Mammary microvascular endothelial cell (primary cell): ENCODE measurements at places on chromosomes 2 and 18. TPM values are rescaled to one million over a fixed set of nuclear protein-coding genes. Genes with fewer than 3 reads are reported as not detected.

Gene SLC9A4
- total RNA-seq, result not detected in 2 replicates

Gene NGEF
- total RNA-seq, result 0.53 and 1.1 TPM in 2 replicates

Gene COL4A3
- not detected in 2 replicates for total RNA-seq

Gene FAM136A
- total RNA-seq, result 57.5 and 67.7 TPM in 2 replicates

Gene GPR45
- not detected in 2 replicates for total RNA-seq

Gene NOSTRIN
- 11.0 and 14.2 TPM in 2 replicates for total RNA-seq

Gene RAD51AP2
- not detected in 2 replicates for total RNA-seq

Gene FOXD4L1
- 0.07 TPM in 1 of 2 replicates, not detected in the other for total RNA-seq

Gene LYPD6B
- not detected in 2 replicates for total RNA-seq
